ENCODE measurements at places on chromosomes 11 and 22. TPM values are rescaled to one million over a fixed set of nuclear protein-coding genes. Genes with fewer than 3 reads are reported as not detected.

CLNS1A gene
- total RNA-seq = 138 TPM

LDHAL6A gene
- total RNA-seq = 0.24 TPM

IGF2 gene
- total RNA-seq = 241 TPM

GGT5 gene
- 4.1 TPM for total RNA-seq

OR8G5 gene
- not detected for total RNA-seq

DNA sequence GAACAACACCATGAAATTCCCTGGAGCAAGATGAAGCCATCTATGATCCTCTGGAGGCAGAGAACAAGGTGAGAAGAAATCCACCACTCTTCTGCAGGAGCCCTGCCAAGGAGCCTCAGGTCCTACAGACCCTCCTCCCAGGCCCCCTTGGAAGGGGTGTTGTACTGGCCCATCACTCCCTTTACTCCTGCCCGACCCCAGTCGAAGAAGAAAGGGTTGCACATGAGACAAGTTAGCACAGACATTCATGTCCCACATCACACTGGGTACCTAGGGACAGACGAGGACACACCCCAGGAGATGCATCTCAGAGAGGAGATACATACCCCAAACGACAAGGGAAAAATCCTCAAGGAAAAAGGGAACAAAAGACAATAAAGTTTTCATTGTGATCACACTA, 82.8 kb upstream of the NARS2 start:
- no peak overlapping the region for H3K27ac ChIP-seq
- H3K4me3 ChIP-seq = no peak overlapping the region
- no peak for DNase-seq
- H3K27me3 ChIP-seq = no peaks in the 10 kb centered on the region

GRCh38 chr11:71452199-71453036, 585 bp upstream of the NADSYN1 start:
- peak overlapping the region; percentile 81 for H3K4me3 ChIP-seq
- no peaks in the 10 kb centered on the region for H3K4me1 ChIP-seq
- H3K27ac ChIP-seq = peak overlapping the region; percentile 85
- no peaks in the 10 kb centered on the region for H3K36me3 ChIP-seq

DNA sequence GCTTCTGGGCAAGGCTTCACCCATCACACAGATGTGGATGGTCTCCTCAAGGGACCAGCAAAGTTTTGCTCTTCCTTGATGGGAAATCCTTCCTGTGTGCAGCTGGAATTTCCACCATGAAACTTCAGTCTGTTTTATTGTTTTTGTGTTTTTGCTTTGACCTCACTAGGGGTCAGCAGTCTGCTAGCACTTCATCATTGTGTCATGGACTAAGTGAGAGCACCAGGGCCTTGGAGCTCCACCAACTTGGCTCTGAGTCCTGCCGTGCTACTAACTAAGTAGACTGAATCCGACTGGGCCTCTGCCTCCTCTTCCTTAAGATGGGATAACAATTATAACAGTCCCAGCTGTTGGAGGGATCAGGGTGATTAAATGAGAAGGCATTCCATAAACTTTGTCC, 305.8 kb upstream of the NCAM1 start:
- H3K27me3 ChIP-seq = no peaks in the 10 kb centered on the region
- H3K4me3 ChIP-seq = no peak overlapping the region
- peak; percentile 95 for DNase-seq
- no peaks in the 10 kb centered on the region for H3K36me3 ChIP-seq

GRCh38 chr11:57322256-57323166, 2.2 kb downstream of the TNKS1BP1 start:
- no peaks in the 10 kb centered on the region for H3K36me3 ChIP-seq
- DNase-seq = peak; percentile 94
- peak overlapping the region; percentile 97 for H3K4me3 ChIP-seq
- peak overlapping the region; percentile 95 for H3K27ac ChIP-seq

All from uterus (tissue), 4 donors.